ENCODE measurements at places on chromosomes 6 and 20.

DNA sequence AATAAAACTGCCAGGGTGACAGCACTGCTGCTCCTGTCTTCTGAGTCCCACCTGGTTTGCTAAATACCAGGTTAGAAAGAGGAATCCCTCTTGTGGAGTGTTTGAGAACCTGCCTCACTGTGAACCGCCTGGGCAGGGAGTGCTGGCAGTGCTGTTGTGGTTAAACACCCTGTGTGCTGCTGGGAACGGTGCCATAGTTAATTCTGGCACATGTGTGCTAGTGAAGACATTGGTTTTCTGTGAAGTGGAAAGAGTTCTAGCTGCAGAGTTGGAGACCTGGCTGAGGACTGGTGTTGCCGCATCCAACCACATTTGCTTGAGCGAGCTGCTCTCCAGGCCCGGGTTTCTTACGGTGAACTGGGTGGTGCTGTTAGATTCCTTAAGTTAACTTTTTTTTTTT, 72.7 kb downstream of the IGF2R start:
- DNase-seq: no peak

DNA sequence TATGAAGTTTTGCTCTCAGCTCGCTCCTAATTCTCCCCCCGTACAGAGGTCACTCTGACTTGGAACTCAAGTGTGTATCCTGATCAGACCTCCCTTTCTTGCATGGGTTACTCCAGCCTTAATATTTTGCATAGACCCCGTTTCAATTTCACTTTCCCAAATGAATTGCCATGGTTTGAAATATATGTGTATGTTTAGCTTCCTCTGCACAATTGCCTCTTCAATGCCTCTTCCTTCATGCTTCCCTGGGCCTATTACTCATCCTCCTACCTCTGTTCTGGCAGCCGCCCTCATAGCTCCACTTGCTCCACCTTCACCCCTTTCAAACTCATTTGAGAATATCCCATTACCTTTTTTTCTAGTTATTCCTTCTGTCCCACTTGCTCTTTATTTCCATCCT, 90.0 kb upstream of the SAMD5 start:
- DNase-seq: no peak

GRCh38 chr6:105896821-105897095, 189.4 kb upstream of the PRDM1 start:
- no peak for DNase-seq

- DNase-seq: peak; percentile 71
Observed at GRCh38 chr6:150142670-150143515, at the start of gene PPP1R14C. Gene PPP1R14C (plus strand): TSS chr6:150143044. CDS start chr6:150143193, 149 bp downstream.

GRCh38 chr20:33408313-33408712, 7.0 kb upstream of the CDK5RAP1 start:
- no peak for DNase-seq

GRCh38 chr6:152170702-152171667, 363.5 kb downstream of the ESR1 start:
- DNase-seq: no peak

DNA sequence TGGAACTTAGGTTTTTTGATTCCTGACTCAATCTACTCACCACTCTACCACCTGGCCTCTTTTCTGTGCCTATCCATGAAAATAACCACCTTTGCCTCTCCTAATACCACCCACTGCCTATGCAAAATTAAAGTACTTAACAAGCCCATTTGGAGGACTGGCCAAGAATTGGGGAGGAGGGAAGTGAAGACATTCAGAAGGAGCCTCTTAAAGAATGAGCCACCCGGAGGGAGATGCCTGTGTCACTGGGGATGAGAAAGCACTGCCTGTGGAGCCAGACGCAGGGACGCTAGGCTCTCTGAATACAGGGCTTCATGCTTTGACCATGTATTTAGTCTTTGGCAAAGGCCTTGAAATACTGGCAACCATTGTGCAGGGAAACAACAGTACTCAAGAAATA, 40.0 kb upstream of the MRPS10 start:
- DNase-seq: peak; percentile 42

DNA sequence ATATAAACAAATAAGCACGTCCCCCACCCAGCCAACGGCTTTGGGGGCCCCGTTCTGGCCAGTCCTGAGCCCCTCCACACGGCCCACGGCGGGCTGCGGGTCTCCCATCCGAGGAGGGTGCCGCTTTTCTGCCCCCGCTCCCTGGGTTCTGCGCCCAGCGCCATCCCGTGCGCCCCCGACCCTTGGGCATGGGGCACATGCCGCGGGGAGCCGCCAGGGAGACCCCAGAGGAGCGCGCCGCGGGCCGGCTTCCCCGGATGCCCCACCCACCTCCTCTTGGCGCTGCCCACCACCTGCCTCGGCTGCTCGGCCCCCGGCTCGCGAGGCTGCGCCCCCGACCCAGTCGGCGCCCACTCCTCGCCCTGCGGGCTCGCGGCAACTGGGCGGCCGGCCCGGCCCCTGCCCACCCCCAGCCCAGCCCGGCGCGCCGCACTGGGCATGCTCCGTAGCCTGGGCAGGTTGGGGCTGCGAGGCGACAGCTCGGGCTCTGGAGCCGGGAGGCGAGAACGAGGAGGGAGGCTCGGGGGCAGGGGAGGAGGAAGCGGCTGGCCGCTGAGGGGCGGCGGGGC, 570 bp upstream of the PLCB4 start:
- peak; percentile 70 for DNase-seq
